ENCODE measurements at places on chromosomes 6 and 20. TPM values are rescaled to one million over a fixed set of nuclear protein-coding genes. Genes with fewer than 3 reads are reported as not detected.

KIF25 gene
- not detected for total RNA-seq

SRSF3 gene
- 160 TPM for total RNA-seq

ABRACL gene
- 37.2 TPM for total RNA-seq

AHCY gene
- total RNA-seq: 109 TPM

FAM135A gene
- total RNA-seq: 32.0 TPM

CRISP3 gene
- not detected for total RNA-seq

PLCG1 gene
- 252 TPM for total RNA-seq

SPTLC3 gene
- 36.5 TPM for total RNA-seq

ABHD16B gene
- not detected for total RNA-seq

PSORS1C1 gene
- total RNA-seq: 3.8 TPM

MUC21 gene
- total RNA-seq: not detected

ATP6V1G2 gene
- 2.9 TPM for total RNA-seq

TGM6 gene
- not detected for total RNA-seq

MTFR2 gene
- 0.59 TPM for total RNA-seq

NKX2-2 gene
- total RNA-seq: not detected

SNAP25 gene
- 1.1 TPM for total RNA-seq

DNA sequence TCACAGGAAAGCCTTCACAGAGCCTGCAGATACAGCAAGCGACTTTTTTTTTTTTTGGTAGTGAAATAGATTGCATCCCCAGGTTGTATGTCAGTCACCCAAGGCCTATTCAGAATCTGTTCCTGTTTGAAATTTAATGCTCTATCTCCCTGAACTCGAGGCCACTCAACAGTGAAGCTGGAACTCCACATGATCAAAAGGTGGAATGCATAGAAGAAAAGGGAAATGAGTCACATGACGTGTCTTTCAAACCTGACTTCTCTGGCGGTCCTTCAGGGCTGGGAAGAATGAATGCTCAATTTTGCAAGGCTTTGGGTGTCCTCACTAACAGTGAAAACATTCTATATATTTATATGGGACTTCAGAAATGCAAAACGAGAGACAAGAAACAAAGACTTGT is 88.4 kb upstream of the B3GAT2 start:
- DNase-seq: no peak

GRCh38 chr6:10368861-10369260 is 46.0 kb downstream of the TFAP2A start:
- DNase-seq: no peak

DNA sequence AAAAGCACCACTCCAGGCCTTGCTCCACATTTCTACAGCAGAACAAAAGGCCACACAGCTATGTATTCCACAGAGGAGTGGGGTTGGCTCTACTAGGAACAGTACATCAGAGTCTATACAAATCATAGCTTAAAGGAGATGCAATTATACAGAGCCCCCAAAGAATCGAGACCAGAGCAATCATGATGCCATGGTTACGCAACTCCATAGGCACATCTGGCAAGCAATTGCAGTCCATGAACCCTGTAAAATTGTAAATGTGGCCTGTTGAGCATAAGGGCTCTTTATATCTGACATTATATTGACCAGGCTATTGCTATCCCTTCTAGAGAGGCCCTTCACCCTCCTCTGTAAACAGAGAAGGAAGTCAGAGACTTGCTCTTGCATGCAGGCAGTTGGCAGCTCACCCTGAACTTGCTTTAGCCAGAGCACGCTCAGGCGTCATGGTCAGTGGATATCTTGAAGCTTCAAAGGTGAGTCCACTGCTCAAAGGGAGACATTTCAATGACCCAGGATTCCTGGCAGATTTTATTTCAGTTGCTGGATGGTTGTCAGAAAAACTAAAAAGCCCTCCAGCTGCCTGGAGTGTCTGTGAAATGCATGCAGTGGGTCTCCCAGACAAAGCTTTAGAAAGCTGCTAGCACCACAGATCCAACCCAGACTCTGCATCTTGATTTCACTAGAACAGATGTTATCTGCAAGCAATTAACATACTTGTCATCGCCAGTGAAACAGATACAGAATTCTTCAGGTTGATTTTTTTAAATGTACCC is 357.2 kb downstream of the CENPW start:
- DNase-seq: peak; percentile 94

DNA sequence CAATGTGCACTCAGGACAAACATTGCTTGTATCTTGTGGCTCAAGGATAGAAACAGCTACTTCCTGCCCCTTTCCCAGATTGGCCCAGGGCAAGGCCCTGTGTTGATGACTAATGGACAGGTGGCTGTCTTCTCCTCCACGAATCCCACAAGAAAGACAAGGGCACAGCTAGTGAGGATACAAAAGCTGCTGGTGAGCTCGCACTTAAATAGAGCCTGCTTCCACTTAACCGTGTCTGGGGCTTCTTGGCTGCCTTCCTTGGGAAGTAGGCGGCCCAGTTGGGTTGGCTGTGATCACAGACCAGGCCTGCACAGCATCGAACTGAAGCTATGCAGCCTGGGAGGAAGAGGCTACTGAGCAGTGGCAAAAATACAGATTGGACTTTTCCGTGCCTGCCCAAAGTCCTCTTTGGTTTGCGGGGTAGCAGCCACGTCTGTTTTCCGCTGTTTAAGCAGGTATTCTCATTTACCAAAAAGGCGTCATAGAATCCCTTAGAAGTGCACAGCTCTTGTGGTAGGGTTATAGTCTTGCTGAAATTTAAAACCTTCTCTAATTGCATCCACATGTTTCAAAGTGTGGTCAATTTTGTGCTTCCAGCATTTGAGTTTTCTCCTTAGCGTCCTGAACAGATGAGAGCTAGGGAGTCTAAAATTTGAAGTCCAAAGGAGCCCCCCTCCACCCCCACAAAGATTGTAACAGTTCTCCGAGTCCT is 23.0 kb upstream of the NAA20 start:
- no peak for DNase-seq

DNA sequence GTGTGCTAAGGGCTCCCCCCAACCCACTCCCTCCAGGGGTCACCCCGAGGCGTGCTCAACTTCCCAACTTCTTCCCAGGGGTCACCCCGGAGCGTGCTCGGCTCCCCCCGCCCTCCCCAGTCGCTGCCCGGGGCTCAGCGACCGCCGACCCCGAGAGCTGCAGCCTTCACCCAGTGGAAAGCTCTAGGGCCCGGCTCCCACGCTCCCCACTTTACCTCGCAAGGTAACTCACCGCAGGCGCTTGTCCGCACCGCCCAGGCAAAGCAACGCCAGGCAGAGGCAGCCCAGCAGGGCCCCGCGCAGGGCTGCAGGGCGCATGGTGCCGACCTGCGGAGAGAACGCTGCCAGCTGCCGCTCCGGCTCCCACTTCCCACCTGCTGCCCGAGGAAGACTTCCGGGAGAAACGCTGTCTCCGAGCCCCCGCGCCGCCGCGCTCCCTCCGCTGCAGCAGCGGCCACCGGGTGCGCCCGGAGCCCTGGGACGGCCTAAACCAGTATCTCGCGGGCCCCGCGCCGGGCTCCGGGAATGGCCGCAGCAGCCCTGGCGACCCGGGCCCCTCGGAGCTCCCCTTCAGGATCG is 396 bp downstream of the RNASET2 start:
- no peak for DNase-seq

GRCh38 chr6:167005350-167006159 is 6.4 kb downstream of the CEP43 start:
- peak; percentile 66 for DNase-seq

GRCh38 chr6:111091987-111092386 is 4.7 kb downstream of the SLC16A10 start:
- DNase-seq: no peak

- DNase-seq: no peak
These were observed 92.0 kb downstream of the ATXN1 start for GRCh38 chr6:16669227-16669626.

- DNase-seq: no peak
These were observed 82.7 kb upstream of the DUSP22 start for GRCh38 chr6:209432-210103.

DNA sequence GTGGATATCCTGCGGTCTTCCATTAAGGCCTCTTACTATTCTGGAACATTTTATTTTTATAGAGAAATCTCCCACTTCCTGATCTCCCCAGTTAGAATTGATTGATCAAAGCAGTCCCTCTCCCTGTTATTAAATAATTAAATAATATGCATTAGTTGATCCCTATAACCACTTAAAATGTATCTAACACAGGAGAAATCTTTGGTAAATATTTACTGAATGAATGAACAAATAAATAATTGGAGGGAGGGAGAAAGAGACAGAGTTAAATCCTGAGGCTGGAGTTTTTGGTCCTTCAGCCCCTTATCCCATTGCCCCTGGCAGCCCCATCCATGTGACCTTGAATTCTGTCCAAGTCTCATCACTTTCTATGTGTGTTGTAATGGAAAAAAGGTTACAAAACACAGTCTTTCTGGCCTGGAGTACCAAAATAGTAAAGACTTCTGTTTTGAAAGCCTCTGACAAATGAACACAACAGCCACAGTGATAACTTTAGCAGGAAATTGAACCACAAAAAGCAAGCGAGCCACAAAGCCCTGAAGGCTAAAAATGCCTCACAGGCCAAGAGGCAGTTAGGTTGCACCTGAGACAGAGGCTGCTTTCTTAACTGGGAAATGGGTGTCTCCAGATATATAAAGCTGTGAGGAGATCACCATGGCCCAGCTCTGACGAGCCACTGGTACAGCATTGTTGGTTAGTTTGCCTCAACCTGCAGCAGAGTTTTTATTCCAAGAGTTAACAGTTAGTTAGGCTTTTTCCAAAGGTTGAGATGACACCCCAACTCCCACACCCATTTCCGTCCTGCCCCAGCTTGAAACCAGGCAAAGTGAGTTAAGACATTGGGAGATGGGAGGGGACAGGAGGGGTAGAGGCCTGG is 11.3 kb downstream of the NT5E start:
- peak; percentile 27 for DNase-seq

- no peak for DNase-seq
These were observed 34.9 kb upstream of the GTSF1L start for GRCh38 chr20:43761386-43762340.

- no peak for DNase-seq
These were observed 370.1 kb downstream of the FOXA2 start for GRCh38 chr20:22214296-22214695.

- DNase-seq: no peak
These were observed 83.2 kb downstream of the CEBPB start for GRCh38 chr20:50273601-50274491.

GRCh38 chr6:41936073-41936837 is 5.4 kb downstream of the CCND3 start:
- peak; percentile 83 for DNase-seq

GRCh38 chr6:55892749-55893357 is 17.5 kb upstream of the BMP5 start:
- no peak for DNase-seq

DNA sequence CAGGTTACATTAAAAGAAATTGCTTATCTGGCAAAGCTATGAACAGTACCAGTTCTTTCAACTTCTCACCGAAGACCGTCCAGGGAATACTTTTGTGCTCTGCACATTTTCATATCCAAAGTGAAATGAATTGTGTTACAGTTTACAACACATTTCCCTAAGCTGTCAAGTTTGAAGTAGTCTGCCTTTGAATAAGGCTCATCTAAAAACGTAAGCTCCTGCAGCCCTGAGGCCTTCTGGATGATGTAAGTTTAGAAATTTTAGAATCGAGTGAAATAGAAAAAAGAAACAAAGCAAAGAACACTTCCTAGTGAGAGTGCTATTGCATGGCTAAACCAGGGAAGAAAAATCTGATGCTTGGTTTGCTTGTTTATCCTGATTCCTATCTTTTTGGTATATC is 653.8 kb downstream of the MMUT start:
- DNase-seq: no peak

GRCh38 chr20:61573415-61574305 is 321.6 kb downstream of the CDH4 start:
- DNase-seq: no peak

DNA sequence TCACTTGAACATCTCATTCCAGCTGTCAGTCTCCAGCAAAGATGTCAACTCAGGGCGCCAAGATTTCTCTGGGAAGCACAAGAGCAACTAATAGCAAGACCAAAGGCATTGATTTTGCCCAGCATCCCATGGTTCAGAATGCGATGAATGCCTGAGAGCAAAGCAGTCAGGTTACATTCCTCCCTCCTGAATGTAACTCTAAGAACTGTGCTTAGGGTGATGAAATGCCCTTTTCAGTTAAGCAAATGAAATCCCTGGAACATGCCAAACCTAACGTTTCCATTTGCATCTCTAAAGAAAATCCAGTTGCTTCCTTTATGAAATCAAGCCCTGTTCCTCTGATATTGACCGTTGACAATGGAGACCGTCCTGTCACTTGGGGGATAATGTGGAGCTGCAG is 224.0 kb upstream of the PLN start:
- DNase-seq: no peak

- no peak for DNase-seq
These were observed 35.9 kb downstream of the RIPOR3 start for GRCh38 chr20:50655311-50655880.

DNA sequence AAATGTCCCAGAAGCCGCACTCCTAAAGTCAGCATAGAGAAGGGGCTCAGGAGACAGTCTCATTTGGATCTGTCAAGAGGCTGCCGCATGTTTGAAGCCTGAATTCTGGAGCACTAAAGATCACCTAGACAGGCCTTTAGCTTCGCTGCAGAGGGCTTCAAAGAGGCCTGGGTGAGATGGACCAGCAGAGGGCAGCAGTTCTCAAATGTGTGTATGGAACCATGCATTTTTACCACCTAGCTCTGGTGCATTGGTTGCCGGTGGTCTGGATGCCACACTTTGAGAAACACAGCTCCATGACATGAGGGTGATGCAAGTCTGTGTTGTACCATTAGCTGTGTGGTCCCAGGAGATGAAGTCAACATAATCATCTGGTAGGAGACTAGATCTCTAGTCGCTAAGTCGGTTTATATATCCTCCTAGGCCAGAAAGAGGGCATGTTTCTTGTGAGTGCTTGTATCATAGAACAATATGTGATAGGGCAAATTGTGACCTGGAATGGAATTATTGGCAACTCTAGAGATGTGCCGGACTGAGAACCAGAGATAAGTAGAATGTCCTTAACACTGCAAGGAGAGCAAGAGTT is 64.8 kb downstream of the KIAA0319 start:
- DNase-seq: peak; percentile 77

- no peak for DNase-seq
These were observed 76.6 kb downstream of the TRERF1 start for GRCh38 chr6:42375007-42375635.

- DNase-seq: no peak
These were observed 10.4 kb upstream of the CALHM5 start for GRCh38 chr6:116500969-116501433.

DNA sequence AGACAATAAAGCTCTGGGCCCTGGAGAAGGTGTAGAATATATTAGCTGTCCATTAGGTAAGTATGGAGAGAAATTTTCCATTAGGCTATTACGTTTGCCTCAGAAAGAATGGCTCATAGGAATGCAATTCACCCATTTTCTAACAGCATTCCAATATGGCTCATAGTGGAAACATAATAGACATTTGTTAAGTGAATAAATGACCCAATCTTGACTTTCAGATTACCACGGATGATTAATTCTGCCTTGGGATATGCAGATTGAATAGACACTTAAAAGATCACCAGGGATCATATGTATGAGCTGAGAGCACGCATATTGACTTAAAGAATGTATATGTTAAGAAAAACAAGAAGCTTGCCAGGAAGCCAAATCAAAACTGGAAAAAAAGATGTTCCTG is 209.1 kb upstream of the CDYL start:
- no peak for DNase-seq

Data from thyroid gland (tissue), 4 donors.